ENCODE measurements at places on chromosomes 5 and 9. TPM values are rescaled to one million over a fixed set of nuclear protein-coding genes. Genes with fewer than 3 reads are reported as not detected.
A peak's percentile ranks its signal among the peaks of the same experiment; 100 is the strongest.

GRCh38 chr5:136420168-136420898, 55.0 kb upstream of the TRPC7 start:
- DNase-seq, result no peak

IL4 gene
- not detected for polyA plus RNA-seq

DNA sequence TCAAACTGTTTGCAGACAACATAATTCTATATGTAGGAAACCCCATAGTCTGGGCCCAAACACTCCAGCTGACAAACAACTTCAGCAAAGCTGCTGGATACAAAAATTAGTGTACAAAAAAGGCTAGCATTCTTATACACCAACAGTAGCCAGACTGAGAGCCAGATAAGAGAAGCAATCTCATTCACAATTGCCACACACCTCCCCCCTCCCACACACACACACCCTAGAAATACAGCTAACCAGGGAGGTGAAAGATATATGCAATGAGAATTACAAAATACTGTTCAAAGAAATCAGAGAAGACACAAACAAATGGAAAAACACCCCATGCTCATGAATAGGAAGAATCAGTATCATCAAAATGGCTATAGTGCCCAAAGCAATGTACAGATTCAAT, 9.0 kb downstream of the MTREX start:
- DNase-seq, result no peak

DNA sequence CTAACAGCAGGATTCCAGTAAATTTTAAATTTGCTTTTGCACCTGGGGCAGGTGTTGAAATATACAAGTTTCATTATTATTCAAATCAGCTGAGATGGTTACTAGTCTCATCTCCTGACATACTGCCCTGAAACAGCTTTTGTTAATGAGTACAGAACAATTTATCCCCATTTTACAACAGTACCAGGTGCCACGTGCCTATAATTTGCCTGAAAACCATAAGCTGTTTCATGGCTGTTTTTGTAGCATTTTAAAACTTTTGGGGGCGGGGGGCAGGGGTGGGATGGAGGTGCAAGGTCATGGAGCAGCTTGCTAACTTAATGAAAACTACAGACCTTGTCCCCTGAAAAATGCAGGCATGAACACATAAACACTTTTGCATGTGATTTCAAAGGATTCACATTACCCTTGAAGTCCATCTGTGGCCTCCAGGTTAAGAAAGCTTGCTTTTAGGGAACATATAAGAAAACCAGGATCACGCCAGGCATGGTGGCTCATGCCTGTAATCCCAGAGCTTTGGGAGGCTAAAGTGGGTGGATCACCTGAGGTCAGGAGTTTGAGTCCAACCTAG, 42.1 kb downstream of the TIMD4 start:
- no peak for DNase-seq

DCP2 gene
- polyA plus RNA-seq, result 30.1 TPM

CDH18 gene
- 1.9 TPM for polyA plus RNA-seq

OTULIN gene
- 17.0 TPM for polyA plus RNA-seq

GARIN3 gene
- not detected for polyA plus RNA-seq

GRCh38 chr9:137294091-137294680, 7.9 kb downstream of the NRARP start:
- no peak for DNase-seq

DNA sequence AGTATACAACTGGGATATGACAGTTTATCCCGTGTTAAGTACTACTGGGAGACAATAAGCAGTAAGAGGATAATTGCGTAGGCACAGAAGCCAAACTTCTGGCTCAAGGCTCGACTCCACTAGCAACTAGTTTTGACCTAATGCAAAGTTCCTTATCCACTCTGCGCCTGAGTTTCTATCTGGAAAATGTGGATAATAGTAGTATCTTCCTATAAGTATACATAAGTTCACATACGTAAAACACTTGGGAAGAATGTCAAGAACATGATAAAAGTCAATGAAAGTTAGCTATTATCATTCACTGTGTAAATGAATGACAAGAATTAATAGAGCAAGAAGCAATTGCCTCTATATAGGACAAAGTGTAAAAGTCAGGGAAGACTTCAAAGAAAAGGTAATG, 45.7 kb downstream of the FTMT start:
- DNase-seq, result no peak

GRCh38 chr9:97411440-97411788, 482 bp upstream of the TDRD7 start:
- no peak for DNase-seq

- DNase-seq, result no peak
Measured at GRCh38 chr5:165079389-165079788, 1574.0 kb downstream of the MAT2B start.

ALDH1A1 gene
- 24.7 TPM for polyA plus RNA-seq

DNA sequence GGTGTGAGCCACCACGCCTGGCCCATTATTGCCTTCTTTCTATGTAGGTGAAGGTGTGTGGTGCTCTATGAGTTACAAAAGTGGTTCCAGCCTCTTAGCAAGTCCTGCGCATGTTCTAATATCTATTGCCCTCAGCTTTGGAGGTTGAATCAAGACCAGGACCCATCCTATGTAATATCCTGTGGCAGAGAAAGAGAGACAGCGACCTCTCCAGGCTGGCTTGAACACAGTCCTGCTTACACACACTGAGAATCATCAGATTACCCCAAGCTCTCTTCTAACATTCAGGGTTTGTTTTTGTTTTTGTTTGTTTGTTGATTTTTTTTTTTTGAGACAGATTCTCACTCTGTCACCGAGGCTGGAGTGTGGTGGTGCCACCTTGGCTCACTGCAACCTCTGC, 94.7 kb upstream of the OSMR start:
- no peak for DNase-seq

PCDHA4 gene
- polyA plus RNA-seq, result 0.49 TPM

GRCh38 chr9:111969061-111969460, 72.4 kb downstream of the UGCG start:
- DNase-seq, result no peak

GRCh38 chr5:134451936-134452505, 40.3 kb upstream of the CDKN2AIPNL start:
- DNase-seq, result no peak

HAVCR2 gene
- 2.2 TPM for polyA plus RNA-seq

GRCh38 chr5:5492087-5492933, 69.8 kb downstream of the ICE1 start:
- DNase-seq, result peak; percentile 29

DNA sequence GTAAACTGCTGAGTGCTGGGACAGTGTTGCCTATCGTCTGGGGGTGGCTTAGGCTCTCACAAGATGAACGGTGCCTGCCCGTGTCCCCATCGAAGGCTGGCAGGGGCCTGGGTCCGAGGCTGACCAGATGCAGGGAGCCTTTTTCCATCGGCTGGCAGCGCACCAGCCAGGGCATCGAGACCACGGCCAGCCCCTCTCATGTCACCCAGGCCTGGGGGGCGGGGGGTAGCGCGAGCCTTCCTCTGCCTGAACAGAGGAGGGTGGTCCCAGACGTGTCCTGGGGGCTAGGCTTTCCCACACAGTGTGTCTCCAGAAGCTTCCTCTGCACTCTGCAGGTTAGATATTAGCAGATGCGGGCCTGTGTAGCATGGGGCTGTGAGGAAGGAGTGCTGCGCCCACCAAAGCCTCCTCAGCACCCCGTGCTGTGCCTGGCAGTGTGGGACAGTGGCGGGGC, 17.3 kb downstream of the FGD3 start:
- DNase-seq, result peak; percentile 82

ITK gene
- polyA plus RNA-seq, result 0.69 TPM

PKD2L2 gene
- polyA plus RNA-seq, result 0.23 TPM

CCL27 gene
- polyA plus RNA-seq, result 0.79 TPM

Measured in left lung (tissue), 14 donors.